Central memory CD8-positive, alpha-beta T cell (primary cell): ENCODE measurements at places on chromosomes 16 and 17.

DNA sequence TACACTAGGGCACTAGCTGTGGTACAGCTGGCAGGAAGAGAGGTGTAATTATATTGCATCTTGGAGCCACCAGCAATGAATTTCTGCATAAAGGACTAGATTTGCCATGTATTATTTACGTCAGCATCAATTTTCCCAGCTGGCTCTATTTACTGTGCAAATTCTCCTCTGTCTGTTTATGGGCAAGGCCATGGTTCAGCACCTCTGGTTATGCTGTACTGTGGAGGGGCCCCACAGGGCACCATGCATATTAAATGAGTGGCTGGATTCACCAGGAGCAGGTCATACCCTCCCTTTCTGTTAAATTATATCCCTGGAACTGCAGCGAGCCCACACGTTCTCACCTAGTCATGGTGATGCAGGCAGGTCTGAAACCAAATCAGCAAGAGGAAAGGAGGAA is 19.8 kb downstream of the RAD51D start:
- no peak for DNase-seq

GRCh38 chr17:81444610-81445339 is 49.5 kb downstream of the BAHCC1 start:
- no peak for DNase-seq

GRCh38 chr17:74632617-74633016 is 9.1 kb upstream of the CD300E start:
- DNase-seq: no peak

- DNase-seq: no peak
Observed at GRCh38 chr16:83762141-83762991, 45.4 kb upstream of the HSBP1 start.

GRCh38 chr17:9536061-9536460 is 39.6 kb downstream of the STX8 start:
- no peak for DNase-seq

- no peak for DNase-seq
Observed at GRCh38 chr17:33832262-33832661, 422.8 kb upstream of the CCL2 start.

DNA sequence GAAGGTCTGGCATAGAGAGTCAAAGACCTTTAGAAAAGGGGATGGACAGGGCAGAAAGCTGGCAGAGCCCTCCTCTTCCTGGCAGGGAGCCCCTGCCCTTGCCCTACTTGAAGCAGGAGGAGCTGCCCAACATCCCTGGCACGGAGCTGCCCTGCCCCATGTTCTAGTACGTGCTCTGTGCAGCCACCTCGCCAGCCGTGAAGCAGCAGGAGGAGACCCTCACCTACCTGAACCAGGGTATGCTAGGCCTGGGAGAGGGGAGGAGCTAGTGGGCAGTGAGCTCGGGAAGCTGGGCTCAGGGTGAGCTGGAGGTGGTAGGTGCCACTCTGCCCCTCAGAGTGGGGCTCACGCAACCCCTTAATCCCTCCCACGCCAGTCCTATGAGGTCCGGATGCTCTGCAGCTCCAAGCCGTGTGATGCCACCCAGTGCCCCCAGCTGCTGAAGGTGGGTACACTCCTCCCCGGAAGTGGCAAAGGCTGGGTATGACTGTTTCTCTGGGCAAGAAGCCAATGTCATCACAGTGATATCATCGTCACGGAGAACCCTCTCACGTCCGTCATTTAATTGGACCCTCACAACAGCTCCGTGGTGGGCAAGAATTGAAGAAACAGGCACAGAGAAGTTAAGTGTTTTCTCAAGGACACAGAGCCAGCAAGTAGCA is 12.7 kb upstream of the STAC2 start:
- DNase-seq: peak; percentile 60

- no peak for DNase-seq
Observed at GRCh38 chr17:6376931-6377361, 58.0 kb downstream of the AIPL1 start.

DNA sequence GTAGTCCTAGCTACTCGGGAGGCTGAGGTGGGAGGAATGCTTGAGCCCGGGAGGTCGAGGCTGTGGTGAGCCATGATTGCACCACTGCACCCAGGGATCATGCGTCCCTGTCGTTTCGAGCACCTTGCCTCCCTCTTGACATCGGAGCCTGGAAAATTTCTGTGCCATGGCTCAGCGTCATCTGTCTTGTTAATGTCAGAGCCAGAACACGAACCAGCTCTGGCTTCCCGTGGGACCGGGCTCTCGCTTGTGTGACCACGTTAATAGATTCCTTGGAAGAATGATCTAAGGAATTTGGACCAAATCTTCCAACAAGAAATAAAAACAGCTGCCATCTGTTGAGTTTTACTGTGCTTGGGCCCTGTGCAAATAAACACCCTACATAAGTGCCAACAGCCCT is 117.7 kb downstream of the ABCC1 start:
- DNase-seq: no peak

DNA sequence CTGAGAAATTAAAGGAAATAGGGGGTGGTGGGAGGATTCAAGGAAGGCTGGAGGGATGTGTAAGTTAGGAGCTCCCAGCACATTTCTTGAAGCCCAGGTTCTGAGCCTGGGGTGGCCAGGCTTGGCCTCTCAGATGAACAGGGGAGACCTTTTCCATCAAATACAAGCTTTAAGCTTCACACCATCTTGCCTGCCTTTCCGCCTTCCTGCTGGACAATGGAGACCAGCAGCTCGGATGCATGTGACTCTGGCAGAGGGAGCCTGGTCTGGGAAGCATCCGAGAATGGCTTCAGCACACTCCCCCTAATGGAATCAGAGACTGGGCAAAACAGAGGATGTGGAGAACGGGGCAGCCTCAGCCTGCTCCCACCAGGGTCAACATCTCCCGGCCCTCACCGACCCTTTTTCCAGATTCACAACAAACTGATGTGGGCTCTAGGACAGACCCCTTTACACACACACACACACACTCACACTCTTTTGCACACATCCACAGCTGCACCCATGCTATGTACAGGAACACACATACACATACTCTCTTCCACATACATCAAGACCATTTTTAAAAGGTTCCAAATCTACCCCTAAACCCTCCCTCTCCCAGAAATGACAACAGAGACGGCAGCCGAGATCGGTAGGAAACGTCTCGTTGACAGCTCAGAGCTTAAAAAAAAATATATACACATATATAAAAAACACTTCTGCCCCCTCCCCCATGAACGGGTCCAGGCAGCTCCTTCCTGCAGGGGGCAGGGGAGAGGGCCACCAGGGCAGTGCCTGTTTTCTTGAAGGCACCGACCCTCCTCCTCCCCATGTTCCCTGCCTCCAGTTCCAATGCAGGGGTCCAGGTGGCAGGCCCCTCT is 6.5 kb upstream of the ATXN7L3 start:
- DNase-seq: no peak

GRCh38 chr16:13835387-13835786 is 84.6 kb upstream of the ERCC4 start:
- DNase-seq: no peak

DNA sequence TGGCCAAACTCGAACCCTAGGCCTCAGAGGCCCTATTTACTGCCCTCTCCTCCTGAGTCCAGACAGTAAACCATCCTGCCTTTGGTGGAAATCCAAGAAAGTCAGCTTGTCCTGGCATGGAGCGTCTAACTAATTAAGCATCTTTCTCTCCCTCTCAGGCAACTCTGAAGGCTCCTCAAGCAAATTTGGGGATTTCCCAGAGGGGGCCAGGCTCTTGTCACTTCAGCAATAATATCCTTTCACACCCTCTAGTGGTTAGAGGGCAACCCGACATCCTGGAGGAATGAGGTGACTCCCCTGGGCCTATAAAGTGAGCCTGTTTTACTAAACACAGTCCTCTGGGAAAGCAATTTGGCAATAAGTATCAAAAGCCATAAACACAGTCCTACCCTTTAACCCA is 60.4 kb downstream of the NOG start:
- DNase-seq: no peak

GRCh38 chr16:53546988-53547391 is 44.0 kb upstream of the AKTIP start:
- DNase-seq: no peak

DNA sequence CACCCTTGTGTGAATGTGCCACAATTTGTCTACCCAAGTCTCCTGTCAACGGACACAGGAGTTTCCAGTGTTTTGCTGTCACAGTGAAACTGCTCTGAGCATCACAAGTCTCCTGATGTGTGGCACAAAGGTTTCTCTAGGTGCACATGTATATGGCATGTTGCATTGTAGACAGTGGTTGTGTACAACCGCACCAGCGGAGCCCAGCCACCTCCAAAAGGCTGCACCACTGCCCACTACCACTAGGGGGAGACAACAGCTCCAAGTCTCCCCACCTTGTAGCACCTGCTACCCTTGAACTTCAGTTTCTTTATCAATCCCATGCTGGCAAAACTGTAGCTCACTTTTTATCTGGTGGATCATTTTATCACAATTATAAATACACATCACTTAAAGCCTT is 95.5 kb upstream of the ZNF469 start:
- no peak for DNase-seq
